ENCODE measurements at places on chromosomes 13 and 19.

DNA sequence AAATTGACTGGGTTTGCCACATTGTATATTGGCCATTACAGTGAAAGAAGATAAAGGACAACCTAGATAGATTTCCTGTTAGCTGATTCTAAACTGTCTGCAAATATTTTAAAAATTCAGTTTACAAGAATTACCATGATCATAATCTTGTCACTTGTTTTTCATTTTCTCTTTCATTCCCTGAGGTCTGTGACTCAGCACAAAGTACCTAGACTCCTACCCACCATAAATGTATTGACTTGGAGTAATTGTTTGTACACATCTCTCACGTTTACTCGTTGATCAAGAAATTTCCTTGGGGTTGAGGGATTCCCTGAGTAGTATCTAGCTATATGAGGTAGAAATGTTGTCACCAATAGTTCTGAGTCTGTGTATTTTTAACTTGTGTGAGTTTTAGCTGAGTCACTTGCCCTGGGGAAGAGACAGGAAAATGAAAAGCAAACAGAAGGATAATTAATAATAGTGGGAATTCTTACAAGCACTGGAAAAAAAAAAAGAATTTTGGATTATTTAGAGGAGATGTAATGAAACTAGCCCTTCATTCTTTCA, 299.2 kb upstream of the DACH1 start:
- DNase-seq: no peak

DNA sequence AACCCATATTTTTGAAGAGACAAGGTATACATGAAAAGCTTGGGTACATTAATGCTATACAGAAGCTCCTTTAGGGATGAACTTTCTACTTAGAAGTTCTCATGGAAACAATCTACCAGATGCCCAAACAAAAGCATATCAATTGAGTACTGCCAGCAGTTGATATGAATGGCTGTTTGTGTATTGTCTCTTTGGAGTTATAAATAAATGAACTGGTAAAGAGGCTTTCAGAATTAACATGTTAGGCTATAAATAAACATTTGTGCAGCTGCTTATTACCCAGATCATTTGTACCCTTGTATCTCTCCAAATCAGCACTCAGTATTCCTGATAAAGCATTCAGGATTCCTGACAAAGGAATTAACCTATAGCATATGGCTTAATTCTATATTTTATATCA, 418.9 kb downstream of the FGF14 start:
- DNase-seq: no peak

- DNase-seq: no peak
Measured at GRCh38 chr19:55242517-55242916, 14.0 kb upstream of the TMEM86B start.

- no peak for DNase-seq
Measured at GRCh38 chr13:38002606-38003005, 133.0 kb upstream of the TRPC4 start.

- peak; percentile 56 for DNase-seq
Measured at GRCh38 chr19:38877781-38878574, at the start of gene RINL. Gene RINL (minus strand): TSS chr19:38878275. CDS start chr19:38876742, 1,533 bp downstream.

DNA sequence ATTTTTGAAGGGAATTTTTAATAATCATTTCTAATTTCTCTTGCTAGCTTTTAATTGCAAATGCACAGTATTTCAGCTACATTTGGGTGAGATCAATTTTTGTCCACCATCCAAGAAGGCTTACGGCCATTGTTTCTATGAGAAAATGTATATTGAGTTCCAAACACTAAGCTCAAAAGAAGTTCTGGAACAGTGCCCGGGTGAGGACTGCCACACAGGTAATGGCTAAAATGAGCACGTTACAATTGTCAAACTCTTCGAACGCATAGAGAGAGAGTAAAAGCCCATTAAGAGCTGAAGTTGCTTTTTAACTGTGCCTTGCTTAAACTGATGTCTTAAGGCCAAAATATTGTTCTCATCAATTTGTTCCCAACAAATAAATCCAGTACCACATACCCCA, 755.0 kb downstream of the DIAPH3 start:
- DNase-seq: no peak

DNA sequence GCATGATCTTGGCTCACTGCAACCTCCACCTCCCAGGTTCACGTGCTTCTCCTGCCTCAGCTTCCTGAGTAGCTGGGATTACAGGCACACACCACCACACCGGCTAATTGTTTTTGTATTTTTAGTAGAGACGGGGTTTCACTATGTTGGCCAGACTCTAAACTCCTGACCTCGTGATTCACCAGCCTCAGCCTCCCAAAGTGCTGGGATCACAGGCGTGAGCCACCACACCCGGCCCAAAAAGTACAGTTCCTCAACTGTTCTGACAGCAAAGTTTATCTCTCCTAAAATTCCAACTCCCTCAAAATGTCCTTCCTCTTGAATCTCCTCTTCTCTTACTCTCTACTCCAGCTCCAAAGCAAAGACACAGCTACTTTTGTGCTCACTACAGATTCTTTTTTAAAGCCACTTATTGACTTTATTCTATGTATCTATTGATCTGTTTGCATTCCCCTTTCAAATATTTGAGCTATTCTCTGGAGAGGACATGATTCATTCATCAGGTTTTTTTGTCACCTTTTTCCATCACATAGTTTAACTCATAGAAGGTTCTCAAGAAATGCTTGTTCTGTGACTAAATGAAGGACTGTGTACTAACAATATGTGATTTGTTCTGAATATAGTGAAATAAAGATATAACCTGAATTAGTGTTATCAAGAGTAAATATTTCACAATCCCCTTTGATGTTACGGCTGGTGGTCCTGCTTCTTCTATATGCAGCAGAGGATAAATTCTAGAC, 142.2 kb downstream of the TBC1D4 start:
- DNase-seq: no peak

- peak; percentile 47 for DNase-seq
Measured at GRCh38 chr19:5091684-5092480, 123.0 kb downstream of the KDM4B start.

GRCh38 chr13:23778879-23779278, 110.3 kb downstream of the MIPEP start:
- no peak for DNase-seq

GRCh38 chr19:31098836-31099235, 250.4 kb downstream of the TSHZ3 start:
- no peak for DNase-seq

GRCh38 chr19:54418030-54418929, 3.0 kb downstream of the TTYH1 start:
- DNase-seq: no peak

DNA sequence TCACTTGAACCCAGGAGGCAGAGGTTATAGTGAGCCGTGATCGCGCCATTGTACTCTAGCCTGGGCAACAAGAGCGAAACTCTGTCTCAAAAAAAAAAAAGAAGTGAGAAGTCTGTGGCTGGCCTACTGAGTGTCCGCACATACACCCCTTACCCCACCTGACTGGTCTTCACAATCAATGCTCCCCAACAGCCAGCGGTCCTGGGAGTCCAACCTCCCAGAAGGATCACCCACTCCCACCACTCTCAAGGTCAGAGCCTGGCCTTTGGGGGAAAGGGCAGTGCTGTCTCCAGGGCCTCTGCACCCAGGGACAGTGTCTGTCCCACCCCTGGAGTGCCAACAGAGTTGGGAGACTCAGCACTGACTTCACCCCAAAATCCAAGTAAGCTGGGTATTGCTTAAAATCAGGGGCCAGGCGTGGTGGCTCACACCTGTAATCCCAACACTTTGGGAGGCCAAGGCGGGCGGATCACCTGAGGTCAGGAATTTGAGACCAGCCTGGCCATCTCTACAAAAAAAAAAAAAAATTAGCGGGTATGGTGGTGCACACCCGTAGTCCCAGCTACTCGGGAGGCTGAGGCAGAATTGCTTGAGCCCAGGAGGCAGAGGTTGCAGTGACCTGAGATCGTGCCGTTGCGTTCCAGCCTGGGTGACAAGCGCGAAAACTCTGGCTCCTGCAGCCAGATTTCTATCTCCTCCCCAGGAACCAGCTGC, 2.3 kb upstream of the CD320 start:
- DNase-seq: no peak

DNA sequence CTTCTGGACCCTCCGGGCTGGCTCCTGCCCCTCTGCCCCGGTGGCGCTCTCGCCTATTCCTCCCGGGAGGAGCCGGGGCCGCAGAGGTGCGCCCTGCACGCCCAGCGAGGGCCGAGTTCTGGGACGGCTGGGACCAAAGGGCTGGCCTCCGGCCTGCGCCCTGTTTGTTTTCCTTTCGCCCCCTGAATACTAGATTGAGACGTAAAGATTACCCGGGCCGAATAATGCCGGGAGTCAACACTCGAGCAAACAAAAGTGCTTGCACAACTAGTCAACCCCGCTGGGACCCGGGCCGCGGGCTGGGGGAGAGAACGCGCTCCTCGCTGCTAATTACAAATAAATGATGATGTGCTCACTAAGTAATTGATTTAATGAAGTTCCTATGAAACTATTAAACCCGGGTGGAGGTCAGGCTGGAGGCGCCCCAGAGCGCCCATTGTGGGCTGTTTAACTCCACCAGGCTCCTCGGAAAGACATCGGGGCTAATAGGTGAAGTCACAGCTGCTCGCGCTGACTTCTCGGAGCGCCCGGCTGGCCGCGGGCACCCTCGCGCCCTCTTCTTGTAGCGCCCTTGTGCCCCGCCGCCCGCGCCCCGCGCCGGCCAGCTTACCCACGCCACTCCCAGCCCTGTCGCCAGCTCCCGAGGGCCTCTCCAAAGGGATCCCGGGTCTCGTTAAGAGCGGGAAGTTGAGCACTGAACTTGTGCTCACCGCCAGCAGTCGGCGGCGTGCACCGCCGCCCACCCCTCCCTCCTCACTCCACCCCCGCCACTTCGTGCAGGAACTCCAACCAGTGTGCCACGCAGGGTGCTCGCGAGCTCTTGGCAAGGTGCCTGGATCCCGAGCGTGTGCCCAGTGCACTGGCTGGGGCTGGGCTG, 14.9 kb downstream of the ZIC5 start:
- DNase-seq: no peak
